Retina (tissue), 1 donor: ENCODE measurements at places on chromosomes 5 and 9.

- peak; percentile 89 for DNase-seq
These were observed 509 bp downstream of the LVRN start for GRCh38 chr5:115962565-115963402.

GRCh38 chr9:86730163-86730928 is 217.0 kb downstream of the GAS1 start:
- DNase-seq = no peak

DNA sequence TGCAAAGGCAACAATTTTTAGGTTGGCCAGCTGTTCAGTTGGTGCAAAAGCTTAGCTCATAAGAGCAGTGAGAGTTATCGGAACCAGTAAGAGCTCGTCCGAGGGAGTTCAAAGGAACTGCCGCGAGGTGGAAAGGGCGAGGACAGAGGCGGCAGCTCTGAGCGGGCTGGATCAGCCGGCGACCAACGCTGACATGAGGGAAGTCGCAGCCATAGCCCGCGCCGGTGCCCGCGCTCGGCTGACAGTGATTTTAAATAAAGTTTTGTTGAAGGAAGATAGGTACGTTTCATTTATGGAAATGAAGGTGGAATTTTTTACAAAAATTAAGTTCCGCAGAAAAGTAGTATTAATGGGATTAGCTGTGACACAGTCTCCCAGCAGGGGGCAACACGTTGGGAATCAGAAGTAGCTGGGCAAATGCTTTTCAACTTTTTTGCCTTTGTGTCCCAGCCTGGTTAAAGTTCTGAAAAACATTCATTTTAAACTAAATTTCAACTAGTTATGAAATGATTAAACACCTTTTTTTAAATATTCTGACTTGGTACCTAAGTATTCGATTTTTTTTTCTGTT is 43.2 kb downstream of the FBXO4 start:
- DNase-seq = no peak

- DNase-seq = peak; percentile 98
These were observed 19.8 kb upstream of the FER start for GRCh38 chr5:108727651-108728565.

DNA sequence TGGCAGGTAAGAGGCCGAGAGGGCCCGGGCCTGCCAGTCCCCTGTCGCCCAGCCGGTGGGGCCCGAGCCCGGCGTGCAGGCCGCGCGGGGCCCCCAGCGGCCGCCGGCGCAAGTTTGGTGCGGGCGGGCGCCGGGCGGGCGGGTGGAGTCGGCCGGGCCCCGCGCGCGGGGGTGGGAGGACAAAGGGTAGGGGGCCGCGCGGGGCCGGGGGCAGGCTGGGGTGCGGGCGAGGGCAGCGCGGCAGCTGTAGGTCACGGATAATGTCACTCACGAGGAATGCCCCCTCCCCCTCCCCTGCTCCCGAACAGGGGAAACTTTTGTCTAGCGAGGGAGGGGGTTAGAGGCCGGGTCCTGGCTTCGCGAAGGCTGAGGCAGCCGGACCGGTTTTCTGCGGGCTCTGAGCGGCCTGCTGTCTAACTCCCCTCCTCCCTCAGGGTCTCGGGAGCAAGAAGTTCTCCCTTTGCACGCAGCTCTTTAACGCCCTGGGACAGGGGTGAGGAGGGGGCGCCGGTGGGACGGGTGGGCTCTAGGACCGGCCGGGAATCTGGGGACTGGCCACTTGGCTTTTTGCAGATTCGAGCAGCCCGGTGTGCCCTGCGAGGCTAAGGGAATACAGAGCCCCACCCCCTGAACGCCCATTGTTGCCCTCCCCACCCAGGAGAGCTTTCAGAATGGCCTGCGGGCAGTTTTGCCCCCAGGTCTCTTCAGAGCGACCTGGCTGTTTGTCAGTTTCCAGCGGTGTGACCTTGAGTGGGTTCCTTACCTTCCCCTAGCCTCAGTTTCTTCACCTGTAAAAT is 21.3 kb upstream of the NDST1 start:
- DNase-seq = peak; percentile 87

DNA sequence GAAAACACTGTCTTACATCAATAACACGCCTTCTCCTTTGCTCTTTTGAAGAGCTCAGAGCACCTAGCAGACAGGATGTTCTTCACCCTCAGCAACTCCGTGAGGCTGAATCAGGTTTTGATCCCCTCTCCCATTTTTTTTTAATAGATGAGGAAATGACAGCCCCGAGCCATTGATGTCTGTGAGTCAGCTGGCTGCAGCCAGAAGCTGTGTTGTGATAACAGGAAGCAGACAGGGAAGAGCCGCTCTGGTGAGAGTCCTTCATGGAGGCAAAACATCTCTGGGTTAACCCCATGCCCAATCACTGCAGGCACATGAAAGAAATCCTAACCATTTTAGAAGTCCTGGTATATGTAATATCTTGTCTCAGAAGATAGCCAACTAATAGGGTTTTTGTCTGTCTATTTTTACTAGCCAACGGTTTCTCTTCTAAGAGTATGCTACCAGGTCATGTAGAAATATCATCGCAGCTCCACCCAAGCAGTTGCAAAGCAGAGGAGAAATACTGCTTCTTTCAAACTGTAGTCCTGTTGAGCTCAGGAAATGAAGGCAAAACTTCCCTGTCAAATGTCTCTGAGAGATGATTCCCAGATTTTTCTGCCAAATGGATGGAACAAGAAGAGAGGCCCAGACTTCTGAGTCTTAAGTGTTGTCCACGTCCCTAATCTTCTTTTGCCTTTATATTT is 568.9 kb downstream of the CCDC171 start:
- no peak for DNase-seq

DNA sequence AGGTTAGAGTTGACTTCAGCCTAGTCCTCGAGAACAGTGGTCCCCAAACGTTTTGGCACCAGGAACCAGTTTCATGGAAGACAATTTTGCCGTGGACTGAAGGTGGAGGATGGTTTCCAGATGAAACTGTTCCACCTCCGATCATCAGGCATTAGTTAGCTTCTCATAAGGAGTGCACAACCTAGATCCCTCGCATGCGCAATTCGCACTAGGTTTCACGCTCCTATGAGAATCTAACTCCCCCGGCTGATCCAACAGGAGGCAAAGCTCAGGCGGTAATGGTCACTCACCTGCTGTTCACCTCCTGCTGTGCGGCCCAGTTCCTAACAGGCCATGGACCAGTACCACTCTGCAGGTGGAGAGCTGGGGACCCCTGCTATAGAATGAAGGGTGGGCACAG is 163.6 kb downstream of the CDH6 start:
- DNase-seq = no peak

- peak; percentile 55 for DNase-seq
These were observed 59.7 kb upstream of the TRPC7 start for GRCh38 chr5:136424835-136425584.

- DNase-seq = no peak
These were observed 106.6 kb downstream of the SIL1 start for GRCh38 chr5:139091439-139092156.

DNA sequence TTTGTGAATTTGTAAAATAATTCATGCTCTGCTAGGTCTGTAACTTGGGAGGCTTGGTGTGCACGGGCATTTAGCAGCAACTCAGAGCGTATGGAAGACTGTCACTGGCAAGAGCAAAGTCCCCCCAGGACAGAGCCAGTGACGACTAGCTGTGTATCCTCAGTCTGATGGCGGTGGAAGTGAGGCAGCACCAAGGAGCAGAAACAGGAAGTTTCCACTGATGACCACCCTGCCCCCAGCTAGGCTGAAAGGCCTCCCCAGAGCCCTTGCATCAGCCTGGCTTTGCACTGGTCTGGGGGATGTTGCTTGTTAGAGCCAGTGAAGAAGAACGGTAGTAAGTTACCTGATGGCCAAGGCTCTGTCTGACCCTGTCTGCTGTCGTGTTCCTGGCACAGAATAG is 66.8 kb upstream of the ABL1 start:
- peak; percentile 33 for DNase-seq

GRCh38 chr9:76101491-76101890 is 211.0 kb downstream of the PCSK5 start:
- DNase-seq = no peak

DNA sequence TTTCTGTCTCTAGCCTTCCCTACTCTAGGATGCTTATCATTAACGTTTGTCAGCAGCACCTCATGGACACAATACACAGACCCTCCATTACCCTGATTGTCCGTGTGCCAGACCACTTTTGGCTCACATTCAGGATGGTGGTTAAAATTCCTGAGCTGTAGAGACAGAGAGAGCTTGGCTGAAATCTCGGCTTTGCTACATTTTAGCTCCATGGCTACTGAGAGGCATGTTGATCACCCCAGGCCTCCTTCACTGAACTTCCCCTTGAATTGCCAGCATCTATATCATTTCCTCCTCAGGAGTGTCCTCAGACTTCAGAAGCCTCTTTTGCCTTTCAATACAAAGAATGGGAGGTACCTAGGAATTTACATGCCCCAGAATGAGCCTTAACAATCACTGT is 104.7 kb upstream of the ISL1 start:
- DNase-seq = no peak

- DNase-seq = no peak
These were observed 11.3 kb downstream of the TMEM250 start for GRCh38 chr9:136107155-136107952.

GRCh38 chr5:148962761-148963324 is 100.0 kb downstream of the SH3TC2 start:
- DNase-seq = no peak

DNA sequence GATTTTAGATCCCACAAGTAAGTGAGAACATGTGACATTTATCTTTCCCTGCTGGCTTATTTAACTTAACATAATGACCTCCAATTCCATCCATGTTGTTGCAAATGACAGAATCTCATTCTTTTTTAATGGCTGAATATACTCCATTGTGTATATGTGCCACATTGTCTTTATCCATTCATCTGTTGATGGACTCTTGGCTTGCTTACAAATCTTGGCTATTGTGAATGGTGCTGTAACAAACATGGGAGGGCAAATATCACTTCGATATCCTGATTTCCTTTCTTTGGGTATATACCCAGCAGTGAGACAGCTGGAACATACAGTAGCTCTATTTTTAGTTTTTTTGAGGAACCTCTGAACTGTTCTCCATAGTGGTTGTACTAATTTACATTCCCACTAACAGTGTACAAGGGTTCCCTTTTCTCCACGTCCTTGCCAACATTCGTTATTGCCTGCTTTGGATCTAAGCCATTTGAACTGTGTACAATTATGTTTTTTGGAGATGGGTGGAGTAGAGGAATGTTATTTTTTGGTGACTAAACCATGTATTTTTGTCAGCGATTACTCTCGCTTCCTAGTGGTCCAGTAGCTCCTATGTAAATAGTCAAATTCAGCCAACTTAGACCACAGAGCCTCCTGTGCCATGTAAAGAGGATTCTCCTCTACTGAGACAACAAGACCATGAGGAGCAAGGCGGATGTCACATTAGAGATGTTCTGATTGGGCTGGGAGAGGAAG is 60.6 kb downstream of the TNFSF15 start:
- no peak for DNase-seq

GRCh38 chr9:2227144-2227867 is 212.2 kb downstream of the SMARCA2 start:
- no peak for DNase-seq

DNA sequence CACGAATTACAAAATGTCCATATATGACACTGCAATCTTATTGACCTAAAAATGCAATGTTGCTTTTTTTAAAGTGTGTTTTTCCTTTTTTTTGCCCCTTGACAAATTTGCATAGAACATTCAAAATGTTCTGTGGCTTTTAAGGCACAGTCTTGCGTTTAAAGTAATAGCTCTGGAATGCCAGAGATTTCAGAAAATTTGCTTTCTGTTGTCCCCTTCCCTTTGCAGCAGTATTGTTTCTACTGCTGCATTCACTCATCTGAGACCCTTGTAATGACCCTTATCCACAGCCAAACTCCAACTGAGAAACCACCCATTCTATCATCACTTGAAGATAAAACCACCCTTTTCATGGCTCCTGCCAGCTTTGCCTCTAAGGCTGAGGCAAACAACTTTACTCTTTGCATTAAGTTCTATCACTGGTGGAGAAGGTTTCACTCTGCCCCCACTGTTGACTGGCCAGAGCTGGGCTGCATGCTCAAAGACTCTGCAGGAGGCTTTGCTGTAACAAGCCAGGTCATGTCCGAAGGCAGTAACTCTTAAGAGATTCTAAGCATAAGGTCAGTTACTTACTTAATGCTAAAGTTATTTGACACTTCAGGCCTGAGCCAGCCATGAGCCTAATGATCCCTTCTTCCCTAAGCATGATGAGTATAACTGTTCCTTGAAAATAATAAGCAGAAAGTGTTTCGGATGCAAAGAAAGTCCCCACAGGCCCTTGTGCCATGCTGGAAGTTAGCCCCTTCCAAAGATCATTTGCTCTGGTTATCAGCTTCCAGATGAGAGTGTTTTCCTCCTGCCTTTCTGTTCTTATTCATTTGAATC is 101.9 kb downstream of the CD180 start:
- DNase-seq = peak; percentile 38

- DNase-seq = no peak
These were observed 237.1 kb downstream of the RFX3 start for GRCh38 chr9:3288686-3289085.

- DNase-seq = no peak
These were observed 45.3 kb upstream of the NCS1 start for GRCh38 chr9:130126721-130127433.

DNA sequence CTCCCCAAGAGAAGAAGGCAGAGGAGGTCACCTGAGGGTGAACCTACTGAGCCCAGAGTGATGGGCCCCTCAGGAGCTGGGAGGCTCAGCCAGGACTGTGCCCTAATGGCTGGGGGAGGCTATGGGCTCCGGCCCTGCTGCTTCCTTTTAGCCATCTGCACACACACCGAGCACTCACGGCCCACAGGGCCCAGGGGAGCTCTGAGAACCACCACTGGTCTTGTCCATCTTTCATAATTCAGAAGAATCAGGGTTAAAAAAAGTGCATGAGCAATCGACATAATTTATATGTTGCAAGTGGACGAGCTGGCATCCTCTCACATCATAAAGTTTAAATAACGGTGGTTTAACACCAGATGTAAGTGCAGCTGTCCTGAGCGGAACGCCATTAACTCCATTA is 162.1 kb downstream of the FSTL4 start:
- DNase-seq = peak; percentile 71

GRCh38 chr5:125316915-125317535 is 570.6 kb upstream of the ZNF608 start:
- DNase-seq = no peak

GRCh38 chr5:40521925-40522324 is 157.8 kb upstream of the PTGER4 start:
- DNase-seq = no peak

- DNase-seq = peak; percentile 42
These were observed 107.9 kb upstream of the DAP start for GRCh38 chr5:10868956-10869355.

DNA sequence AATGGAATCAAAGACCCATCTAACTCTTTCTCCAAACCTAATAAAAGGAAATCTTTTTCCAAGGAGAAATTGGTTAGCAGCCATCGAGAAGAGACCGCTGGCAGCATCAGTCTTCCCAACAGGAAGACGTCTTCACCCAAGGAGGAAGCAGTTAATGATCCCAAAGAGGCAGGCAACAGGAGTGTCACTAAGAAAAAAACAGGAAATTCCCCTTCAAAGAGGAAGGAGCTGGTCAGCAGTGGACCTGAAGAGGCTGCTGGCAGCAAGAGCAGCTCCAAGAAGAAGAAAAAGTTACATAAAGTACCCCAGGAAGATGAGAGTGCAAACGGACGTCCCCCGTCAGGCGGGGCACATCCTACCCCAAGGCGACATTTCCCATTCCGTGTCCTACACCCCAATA is 143.7 kb downstream of the ELAVL2 start:
- DNase-seq = no peak

- no peak for DNase-seq
These were observed 22.1 kb downstream of the ADRB2 start for GRCh38 chr5:148848393-148849031.
